Cortex of kidney (tissue), 1 donor: ENCODE measurements at places on chromosomes 2 and 18.

GRCh38 chr2:143251681-143252080 lies 122.5 kb downstream of the ARHGAP15 start:
- DNase-seq = no peak

- DNase-seq = no peak
Observed at GRCh38 chr2:223835701-223836532, 1.5 kb downstream of the AP1S3 start.

- DNase-seq = no peak
Observed at GRCh38 chr18:79784965-79785770, 12.6 kb upstream of the KCNG2 start.

DNA sequence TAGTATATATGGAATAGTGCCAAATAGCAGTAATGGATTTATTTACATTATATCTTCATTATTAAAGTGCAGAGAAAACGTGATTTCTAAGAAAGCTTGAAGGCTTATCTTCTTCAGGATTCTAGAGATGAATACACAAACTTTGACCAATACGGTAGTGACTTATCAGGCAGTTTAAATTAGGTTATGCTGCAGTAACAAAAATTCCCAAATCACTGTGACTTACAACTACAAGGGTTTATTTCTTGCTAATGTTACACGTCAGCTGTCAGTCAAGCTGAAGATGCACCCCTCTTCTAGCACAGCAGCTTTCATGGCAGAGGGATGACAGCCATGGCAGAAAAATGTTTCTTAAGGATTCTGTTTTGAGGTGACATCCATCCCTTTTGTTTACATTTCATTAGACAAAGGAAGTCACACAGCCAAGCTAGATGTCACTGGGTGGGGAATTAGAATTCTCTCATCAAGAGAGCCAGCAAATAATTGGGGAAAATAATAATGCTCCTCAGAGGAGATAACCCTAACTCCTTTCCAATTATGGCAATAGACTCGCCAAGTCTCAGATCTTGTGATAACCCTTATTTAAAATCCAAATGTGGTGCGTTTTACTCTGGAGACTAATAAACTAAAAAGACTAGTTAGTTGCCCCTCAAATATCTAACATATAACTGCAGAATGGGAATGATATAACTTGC lies 268.3 kb upstream of the CYP26B1 start:
- no peak for DNase-seq

DNA sequence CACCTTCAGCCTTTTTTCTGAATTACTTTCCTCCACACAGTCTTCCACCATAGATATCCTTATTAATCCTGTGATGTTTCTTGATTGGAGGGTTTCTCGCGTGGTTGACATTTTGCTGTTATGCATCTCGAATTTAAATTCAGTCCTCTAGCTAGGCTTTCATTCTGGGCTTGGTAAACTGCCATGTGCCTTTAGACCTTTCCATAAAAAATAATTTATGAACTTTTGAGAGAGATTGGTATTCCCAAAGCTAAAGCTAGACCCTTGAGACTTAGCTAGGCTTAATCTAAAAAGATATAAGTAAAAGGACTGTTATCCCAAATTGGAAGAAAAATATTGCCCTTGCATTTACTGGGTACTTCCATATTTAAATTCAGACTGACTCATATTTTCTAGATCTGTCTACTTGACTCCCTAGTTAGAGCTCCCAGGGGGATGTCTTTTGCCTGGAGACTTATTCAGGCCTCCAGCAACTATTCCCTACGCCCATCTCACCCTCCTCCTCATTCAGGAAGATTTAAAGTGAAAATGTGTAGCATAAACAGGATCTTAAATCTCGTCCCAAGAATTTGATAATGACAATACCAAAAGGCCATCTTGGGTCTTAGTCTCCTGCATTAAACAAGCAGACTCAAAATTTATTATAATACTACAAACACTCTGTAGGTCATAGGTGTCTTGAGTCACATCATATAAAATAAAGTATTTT lies 60.3 kb downstream of the KIAA2012 start:
- DNase-seq = no peak

DNA sequence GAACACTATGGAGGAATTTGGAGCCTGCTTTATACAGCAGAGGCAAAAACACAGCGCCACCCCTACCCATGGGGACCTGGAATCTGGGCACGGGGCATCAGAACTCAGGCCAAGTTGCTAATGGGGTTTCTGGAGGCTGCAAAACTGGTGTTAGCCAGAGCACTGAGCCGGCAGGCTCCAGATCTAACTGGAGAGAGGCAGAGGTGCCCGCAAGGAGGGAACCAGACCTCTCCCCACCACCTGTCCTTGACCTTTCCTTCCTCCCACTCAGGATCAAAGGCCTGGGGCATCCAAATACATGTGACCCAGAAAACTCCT lies 126.6 kb downstream of the TNS1 start:
- DNase-seq = no peak

GRCh38 chr2:195343942-195344530 lies 313.0 kb upstream of the SLC39A10 start:
- DNase-seq = no peak

GRCh38 chr2:239554766-239555570 lies 154.1 kb upstream of the HDAC4 start:
- DNase-seq = no peak

DNA sequence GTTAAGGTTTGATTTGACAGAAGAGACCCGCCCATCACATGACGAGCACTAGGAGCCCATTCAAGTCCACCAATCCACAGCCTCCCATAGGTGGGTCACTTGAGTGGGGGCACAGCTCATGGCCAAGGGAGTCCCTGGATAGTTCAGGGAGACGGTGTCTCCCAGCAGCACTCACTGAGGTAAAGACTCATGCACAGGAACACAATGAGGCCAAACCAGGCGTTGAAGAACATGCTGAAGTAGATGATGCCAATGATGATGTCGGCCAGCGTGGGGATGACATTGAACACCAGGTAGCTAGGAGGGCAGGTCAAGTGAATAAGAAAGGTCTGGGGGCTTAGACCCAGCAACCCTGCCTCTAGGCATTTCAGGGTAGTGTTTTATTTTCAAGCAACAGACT lies 4.0 kb downstream of the ABCB6 start:
- DNase-seq = no peak

DNA sequence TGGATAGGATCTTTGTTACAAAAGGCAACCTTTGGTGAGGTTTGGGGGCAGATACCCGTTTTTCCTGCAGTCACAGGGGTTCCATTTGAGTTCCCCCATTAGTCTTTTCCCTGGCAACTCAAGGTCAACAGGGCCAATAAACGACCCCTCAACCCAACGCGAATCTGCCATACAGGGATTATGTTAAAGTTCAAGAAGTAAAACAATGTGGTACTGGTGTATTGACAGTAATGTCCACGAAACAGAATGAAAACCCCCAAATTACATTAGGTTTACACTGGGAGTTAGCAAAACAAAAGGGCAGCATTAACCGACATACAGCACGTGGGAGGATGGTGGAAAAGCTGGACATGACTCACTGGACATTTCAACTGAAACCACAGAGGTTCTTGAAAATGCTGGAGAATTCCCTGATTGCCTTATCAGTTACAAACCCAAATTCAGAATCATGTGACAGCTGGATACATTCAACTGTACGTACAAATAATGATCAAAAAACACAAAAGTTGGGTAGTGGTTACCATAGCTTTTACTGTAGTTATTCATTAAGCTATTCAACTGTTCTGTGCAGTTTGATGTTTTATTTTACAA lies 4.9 kb upstream of the IMP4 start:
- DNase-seq = no peak

GRCh38 chr18:73235491-73235890 lies 367.7 kb upstream of the NETO1 start:
- DNase-seq = no peak

DNA sequence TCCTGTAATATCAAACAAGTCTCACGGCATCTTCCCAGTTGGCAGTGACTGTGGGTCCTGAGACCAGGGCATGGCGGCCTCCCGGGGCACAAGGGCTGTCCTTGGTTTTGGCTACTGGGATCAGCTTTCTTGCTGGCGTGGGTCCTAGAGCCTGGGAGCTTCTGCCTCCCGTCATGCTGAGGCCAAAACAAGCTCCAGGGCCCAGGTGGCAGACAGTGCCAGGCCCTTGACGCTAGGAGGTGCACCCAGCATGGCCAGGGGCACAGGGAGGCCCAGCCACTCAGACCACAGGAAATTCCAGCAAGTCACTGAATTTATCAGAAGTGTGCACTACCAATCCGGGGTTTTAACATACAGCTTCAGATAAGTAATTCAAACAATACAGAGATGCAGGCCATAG lies 184.7 kb downstream of the EIPR1 start:
- no peak for DNase-seq

DNA sequence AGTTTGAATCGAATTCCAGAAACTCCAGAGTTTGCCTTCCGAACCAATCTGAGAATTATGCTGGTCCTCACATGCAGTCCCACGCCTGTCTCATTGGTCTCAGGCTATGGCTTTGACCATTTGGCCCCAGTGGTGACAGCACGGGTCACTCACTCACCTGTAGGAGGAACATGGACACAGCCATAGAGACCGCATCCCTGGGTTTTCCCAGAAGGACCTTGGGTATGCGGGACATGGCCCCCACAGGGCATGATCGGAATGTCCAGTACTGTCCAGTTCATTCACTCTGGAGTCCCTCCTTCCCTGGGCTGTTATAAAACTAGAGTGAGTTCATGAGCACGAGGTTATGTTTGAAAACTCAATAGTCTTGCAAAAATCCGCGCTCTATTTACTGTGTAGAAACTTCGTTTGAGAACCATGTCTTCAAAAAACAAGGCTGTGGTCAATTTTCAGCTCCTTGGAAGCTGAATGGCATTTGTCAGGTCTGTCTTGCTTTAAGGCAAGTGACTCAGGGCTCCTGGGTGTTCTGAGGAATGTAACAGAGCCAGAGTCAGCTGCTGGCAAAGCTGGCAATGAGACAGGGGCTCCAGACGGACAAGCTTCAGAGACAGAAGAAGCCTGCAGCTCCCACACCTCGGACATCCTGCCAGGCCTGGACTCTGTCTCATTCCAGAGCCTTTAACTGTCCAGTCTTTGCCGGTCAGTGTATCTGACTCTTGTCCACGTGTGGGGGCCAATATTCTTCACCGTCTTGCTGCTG lies 86.7 kb upstream of the TMEM18 start:
- no peak for DNase-seq

DNA sequence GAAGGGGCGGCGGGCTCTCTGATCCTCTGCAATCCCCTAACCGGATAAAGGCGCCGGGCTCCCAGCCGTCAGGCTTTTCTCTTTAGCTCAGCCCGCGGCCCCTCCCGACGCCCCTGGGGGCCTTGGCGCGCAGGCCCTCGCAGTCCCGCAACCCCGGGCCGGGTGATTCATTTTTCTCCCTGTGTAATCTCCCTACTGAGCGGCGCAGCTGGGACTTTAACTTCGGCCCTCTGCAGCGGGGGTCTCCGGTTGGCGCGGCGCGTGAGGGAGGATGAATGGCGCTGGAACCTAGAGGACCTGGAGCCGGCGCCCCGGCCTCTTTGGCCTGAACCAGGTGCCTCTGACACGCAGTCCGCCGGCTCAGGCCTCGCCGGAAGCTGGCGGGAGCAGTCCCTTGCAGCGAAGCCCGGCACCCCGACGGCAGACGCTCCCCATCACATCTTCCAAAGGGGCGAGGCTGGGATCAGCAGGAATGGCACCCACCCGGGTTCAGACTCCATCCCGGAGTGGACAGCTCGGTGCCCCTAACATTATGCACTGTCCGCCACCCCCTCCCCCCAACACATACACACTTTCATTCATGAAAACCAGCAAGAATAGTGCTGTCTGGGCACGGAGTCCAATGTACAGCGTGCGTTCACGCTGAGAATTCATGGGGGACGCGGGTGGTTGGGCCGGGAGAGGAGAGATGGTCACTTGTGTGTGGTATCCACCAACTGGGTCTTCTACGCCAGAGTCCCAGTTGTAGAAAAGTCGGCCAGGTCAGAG lies 1.2 kb downstream of the CNGA3 start:
- DNase-seq = no peak

DNA sequence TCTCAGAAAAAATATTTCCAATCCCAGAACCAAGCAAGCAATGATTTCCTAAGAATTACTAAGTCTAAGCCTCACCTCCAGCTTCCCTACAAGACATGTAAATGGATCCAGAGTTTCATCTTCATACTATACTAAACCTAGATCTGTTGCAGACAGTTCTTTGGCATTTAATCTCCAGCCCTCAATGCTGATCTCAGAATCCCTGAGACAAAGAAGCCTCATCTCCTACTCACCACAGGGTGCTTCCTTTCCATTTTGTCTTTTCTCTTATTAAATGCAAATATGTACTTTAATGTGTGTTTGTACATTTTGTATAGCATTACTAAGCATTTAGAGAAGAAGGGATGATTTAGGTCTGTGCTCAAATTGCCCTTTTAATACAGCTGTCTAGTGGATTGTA lies 954.9 kb downstream of the TDRD15 start:
- no peak for DNase-seq

DNA sequence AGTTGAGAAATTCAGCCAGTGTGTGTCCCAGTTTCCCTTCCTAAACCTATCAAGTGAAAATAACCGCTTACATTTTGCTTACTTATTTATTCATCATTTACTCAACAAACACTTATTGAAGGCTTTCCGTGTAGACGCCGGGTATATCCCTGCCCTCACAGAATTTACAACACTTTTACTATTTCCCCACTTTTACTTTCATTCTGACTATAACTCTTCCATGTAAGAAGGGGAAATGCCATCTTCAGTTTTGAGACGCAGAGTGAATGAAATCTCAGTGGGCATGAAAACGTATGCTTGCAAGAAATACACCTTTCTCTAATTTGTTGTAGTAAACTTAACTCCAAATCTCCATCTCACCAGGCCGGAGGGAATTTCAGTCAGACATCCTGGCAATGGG lies 251.0 kb upstream of the CHAC2 start:
- no peak for DNase-seq

- DNase-seq = no peak
Observed at GRCh38 chr2:49262801-49263560, 108.7 kb upstream of the FSHR start.

DNA sequence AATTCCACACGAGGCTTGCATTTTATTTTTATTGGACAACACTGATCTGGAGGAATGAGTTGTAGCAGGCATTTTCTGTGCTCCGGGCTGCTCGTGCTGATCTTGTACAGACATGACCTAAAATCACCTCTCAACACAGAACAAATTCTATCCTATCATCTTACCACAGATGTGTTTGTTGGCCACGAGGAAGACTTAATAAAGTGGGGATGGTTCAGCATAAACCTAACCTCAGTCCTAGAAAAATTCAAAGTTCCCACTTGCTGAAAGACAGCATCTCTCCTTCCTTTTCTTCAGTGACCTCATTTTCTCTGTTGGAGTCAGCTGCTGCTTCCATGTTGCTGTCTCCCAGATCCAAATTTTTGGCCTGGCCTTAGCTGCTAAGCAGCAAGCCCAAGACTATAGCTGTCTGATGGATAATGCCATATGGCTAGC lies 45.3 kb downstream of the RBKS start:
- no peak for DNase-seq

GRCh38 chr2:227402959-227403358 lies 15.2 kb upstream of the SCYGR1 start:
- no peak for DNase-seq

DNA sequence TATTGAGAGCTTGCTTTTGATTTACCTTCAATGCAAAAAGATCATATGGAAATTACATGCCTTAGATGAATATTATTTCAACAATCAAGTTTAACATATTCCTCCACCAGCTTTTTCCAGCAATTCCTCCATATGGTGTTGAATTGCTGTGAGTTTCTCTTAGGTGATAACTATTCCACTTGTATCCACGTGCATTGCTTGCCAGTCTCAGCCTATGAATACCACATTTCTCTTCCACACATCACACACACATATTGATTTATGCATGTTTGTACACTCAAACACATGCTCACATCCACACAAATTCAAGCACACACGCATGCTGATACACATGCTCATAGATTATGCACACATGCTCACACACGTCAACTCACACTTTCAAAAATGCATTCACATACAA lies 770.0 kb upstream of the LINC00305 start:
- DNase-seq = no peak

GRCh38 chr18:2380101-2380500 lies 191.2 kb downstream of the METTL4 start:
- DNase-seq = no peak
